Fibroblast of lung (primary cell): ENCODE measurements at places on chromosomes 7 and 10. TPM values are rescaled to one million over a fixed set of nuclear protein-coding genes. Genes with fewer than 3 reads are reported as not detected.

DNA sequence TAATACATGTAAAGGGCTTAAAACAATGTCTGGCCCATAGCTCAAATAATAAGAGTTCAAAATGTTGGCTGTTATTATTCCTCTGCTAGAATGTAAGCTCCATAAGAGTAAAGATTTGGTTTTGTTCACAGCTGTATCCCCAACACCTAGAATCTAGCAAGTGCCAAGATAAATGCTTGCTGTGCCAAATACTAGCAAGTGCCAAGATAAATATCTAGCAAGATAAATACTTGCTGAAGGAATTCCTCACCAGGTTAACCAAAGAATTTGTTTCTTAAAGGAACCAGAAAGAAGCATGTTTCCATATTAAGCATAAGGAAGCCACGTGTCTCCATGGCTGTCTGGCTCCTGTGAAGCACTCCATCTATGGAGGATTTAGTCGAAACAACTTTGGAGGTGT, 235.2 kb upstream of the SP4 start:
- no peak for DNase-seq
- no peaks in the 10 kb centered on the region for H3K4me1 ChIP-seq
- no peaks in the 10 kb centered on the region for H3K27me3 ChIP-seq
- no peak overlapping the region for H3K4me3 ChIP-seq

GRCh38 chr10:124266468-124267230, 152.1 kb downstream of the OAT start:
- H3K27ac ChIP-seq, result no peak overlapping the region
- H3K36me3 ChIP-seq, result no peaks in the 10 kb centered on the region
- DNase-seq, result no peak
- H3K27me3 ChIP-seq, result no peaks in the 10 kb centered on the region
- H3K4me1 ChIP-seq, result no peaks in the 10 kb centered on the region

DNA sequence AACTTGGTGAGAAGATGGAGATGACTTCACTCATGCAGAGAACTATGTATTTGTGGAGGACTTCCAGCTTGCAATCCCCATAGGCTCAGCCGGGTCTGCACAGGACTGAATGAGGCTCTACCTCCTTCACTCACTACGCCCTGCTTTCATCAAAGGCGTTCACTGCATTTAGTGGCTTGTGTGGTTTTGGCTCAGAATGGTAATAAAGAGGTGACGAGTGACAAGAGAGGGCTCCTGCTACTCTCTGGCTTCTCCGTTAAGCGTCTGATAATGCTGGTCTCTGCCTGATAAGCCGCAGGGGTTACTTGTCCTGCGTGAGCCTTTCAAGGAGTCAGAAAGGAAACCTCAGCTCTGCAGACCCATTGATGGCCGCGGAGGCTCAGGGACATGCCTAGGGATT, 343.4 kb downstream of the PRPF18 start:
- H3K4me3 ChIP-seq, result no peak overlapping the region
- DNase-seq, result no peak
- H3K27ac ChIP-seq, result no peak overlapping the region
- no peaks in the 10 kb centered on the region for H3K4me1 ChIP-seq
- H3K27me3 ChIP-seq, result no peaks in the 10 kb centered on the region
- no peaks in the 10 kb centered on the region for H3K36me3 ChIP-seq

DNA sequence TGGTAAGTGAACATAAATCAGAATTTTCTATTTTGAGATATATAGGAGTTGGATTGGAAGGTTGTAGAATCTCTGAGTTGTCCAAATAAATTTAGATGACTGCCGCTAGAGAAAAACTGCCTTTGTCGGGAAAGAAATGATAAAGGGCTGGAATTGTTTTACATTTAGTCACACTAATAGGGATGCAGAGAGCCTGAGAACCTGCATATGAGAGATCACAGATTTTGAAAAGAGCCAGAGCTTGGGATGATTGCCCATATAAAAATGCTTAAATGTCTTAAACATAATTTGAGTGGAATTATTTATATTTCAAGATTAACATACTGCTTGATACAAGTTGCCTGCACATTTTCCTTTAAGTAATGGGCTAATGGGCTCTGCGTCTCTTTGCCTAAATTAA, 660.5 kb downstream of the NRG3 start:
- no peaks in the 10 kb centered on the region for H3K27me3 ChIP-seq
- H3K4me3 ChIP-seq, result no peak overlapping the region
- no peaks in the 10 kb centered on the region for H3K4me1 ChIP-seq

Gene MBLAC1
- 1.8 and 2.5 TPM in 2 replicates for total RNA-seq

DNA sequence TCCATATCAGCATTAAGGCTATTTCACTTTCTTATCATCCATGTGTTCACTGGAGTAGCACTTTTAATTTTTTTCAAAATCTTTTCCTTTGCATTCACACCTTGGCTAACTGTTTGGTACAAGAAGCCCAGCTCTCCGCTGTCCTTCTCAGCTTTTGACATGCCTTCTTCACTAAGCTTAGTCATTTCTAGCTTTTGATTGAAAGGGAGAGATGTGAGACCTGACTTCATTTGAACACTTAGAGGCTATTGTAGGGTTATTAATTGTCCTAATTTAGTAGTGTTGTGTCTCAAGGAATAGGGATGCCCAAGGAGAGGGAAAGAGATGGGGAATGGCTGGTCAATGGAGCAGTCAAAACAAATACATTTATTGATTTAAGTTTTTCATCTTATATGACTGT, 350.0 kb downstream of the CXCL12 start:
- H3K27ac ChIP-seq, result no peak overlapping the region
- H3K4me1 ChIP-seq, result no peaks in the 10 kb centered on the region
- DNase-seq, result no peak
- H3K27me3 ChIP-seq, result no peaks in the 10 kb centered on the region
- no peaks in the 10 kb centered on the region for H3K36me3 ChIP-seq

Gene PSD
- 5.3 and 6.9 TPM in 2 replicates for total RNA-seq
